NCI-H446 treated with DMSO at 0.1 percent for 48 hours (cell line): ENCODE measurements at places on chromosomes 4 and X.

GRCh38 chrX:31323658-31324057, 251.8 kb upstream of the FTHL17 start:
- no peak for DNase-seq

- DNase-seq = no peak
Observed at GRCh38 chr4:140666889-140667614, 89.1 kb downstream of the TBC1D9 start.

GRCh38 chr4:45082101-45082500, 355.7 kb upstream of the GNPDA2 start:
- DNase-seq = no peak

DNA sequence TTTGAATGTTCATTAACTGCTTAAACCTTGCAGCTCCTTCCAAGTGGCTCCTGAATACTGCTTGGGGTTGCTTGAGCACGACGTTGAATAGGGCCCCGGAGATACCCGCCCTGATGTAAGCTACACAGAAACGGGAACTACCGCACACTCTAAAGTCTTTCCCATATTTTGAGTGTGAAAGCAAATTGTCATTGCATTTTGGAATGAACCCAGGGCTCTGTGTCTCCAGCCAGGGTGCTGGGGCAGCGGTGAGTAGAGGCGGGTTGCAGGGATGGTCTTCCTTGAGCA, 59.4 kb upstream of the HELT start:
- DNase-seq = no peak

GRCh38 chrX:80098038-80098437, 83.5 kb downstream of the TBX22 start:
- no peak for DNase-seq

- DNase-seq = no peak
Observed at GRCh38 chr4:168791376-168791775, 218.7 kb downstream of the CBR4 start.

DNA sequence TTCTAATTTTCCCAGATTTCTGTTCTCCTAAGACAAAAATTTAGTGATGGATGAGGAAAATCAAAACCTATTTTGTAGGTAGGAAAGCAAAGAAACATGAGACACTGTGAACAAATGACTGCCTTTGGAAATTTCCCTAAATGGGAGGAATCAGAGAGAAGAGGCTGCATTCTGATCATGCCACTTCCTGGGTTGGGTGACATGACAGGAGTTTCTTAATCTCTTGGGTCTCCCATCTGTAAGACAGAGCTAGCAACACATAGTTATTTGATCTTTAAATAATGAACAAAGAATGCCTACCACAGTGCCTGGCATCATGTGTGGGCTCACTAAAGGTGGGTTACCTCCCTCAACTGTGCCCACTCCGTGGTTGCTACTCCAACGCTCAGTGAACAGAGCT, 57.1 kb downstream of the CCDC149 start:
- no peak for DNase-seq

- DNase-seq = peak; percentile 19
Observed at GRCh38 chr4:68342134-68342533, 7.8 kb downstream of the YTHDC1 start.

DNA sequence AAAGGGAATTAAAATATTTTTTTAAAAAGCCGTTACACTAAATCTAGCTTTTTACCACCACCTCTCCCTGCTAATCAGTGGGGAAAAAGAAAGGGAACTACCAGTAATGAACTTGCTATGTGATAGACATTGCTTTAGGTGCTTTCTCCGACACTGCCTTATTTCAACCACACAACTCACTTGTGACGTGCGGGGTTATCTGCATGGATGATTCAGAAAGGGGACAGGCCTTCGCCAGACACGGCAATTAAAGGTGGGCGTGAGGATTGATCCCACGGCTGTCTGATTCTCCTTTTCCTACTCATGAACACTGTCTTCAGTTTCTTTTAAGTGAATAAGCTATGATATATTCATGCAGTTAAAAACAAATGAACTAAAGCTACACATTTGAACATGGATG, 882 bp upstream of the CXCR3 start:
- DNase-seq = no peak

DNA sequence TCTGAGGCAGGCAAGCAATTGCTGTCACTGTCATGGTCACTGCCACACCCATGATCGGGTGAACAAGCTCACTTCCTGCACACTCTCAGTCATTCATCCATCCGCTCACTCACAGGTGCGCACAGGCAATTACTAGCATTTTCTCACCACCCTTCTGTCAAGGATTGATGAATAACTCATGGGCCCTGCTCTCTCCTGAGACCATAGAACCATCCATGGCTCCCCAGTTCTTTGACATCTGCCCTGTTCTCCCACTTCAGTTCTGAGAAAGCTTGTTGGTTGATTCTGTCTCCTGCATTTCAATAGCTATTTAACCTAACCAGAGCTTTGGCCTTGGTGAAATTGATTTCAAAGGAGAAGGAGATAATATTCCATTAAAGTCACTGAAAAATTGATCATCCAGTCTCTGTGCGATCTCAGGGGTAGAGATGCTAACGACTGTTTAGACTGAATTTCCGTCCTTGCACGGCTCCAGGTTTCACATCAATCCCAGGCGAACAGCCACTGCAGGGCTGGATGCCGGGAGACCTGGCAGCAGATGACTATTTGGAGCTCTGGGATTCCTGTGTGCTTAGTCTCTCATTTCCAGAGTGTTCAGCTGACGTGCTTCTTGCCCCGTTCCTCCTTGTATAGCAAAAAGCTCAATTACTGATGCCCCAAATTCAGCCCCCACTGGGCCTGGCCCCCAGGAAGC, 36.9 kb upstream of the ADRA2C start:
- no peak for DNase-seq

DNA sequence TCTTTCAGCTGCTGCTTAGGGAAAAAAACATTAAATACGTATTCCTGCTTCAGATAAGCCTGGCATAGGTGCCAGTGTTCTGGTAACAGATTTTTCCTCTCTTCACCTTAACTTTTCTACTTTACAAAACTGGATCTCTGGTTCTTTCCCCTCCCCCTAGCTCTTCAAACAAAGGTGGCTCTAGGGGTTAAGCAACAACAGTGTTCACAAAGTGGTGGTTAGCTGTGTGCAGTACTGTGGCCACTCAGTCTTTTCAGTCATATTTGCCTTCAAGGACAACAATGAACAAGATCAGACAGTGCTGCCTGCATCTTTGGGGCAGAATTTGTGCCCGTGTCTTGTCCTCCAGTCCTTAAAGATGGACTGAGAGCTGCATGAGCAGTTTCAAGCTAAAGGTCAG, 15.1 kb upstream of the RGN start:
- DNase-seq = no peak

DNA sequence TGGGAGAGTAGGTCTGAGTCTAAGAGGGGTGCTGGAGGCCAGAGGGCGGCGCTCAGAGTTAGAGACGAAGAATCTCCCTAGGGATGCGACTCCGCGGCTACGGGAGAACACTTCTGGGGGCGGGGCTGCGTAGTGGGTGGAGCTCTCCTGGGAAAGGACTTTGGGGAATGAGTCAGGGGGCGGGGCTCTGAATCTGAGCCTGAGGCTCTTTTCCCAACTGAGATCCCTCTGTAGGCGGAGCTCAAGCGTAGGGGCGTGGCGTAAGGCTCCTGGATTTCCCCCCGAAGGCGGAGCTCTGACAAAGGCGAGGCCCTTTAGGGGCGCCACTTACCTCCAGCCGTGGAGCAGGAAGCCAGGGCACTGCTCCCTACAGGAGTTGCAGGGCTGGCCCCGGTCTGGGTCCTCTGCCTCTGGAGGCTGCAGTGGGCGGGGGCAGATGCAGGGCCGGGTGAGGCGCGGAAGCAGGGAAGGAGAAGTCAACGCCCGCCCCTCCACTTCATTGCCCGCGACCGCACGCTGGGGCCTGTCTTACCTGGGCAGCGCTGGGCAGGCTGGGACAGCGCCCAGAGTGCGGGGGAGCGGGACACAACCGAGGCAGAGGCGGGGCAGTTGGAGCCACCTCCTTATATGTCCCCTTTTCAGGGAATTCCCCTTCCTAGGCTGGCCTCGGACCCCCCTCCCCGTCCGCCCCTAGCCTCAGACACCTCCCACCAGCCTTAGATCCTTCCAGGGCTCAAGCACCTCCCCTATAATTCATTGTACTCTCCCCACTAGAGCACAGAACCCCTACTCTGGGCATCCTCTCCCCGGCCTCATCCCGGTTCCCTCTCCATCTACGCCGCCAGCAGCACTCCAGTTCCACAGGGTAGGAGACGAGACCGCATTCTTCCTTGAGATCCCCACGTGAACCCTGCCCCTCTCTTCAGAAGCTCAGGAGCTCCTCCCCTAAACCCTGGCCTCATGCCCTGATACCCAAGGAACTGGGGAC, 1.6 kb downstream of the PRICKLE3 start:
- peak; percentile 74 for DNase-seq

DNA sequence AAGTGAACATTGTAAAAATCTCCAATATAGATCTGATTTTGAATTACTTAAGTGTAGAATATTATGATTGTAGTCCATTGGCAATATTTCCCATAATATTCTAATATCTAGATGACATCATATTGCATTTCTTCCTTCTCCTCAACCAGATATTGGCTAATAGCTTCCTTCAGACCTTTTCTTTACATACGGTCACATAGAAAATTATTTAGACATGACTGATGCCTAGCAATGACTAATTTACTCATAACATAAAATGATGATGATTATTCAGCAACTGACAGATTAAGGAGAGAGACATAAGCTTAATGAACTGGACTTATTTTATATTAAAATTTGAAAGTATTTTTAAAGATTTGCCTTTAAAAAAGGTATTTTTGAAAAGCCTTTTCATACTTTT, 1287.6 kb downstream of the STIM2 start:
- no peak for DNase-seq

- no peak for DNase-seq
Observed at GRCh38 chrX:50483283-50483682, 12.7 kb upstream of the DGKK start.

GRCh38 chr4:129327637-129328036, 231.7 kb downstream of the C4orf33 start:
- DNase-seq = no peak

DNA sequence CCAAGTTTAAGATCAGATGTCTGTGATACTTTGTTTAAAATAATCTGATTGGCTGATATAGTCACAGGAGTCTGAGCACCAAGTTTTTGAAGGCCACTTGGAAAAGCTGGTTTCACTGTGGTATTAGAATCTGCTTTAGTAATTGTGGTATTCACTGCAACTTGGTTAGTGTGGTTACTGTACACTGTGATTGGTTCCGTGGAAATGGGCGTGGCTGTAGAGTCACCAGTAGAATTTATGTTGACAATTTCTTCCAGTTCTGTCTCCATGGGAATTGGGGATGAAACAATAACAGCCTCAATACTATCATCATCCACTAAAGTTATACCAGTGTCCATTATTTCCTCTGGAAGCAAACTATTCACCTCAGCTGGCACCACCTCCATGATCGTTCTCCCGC, 26.2 kb downstream of the LIN54 start:
- no peak for DNase-seq

- DNase-seq = no peak
Observed at GRCh38 chrX:112137276-112137675, 54.7 kb upstream of the TRPC5 start.

- no peak for DNase-seq
Observed at GRCh38 chr4:153593161-153593560, 90.9 kb upstream of the TLR2 start.

- no peak for DNase-seq
Observed at GRCh38 chrX:96835660-96836289, 47.9 kb upstream of the RPA4 start.

GRCh38 chrX:9899640-9900111, 67.5 kb upstream of the CLDN34 start:
- no peak for DNase-seq

DNA sequence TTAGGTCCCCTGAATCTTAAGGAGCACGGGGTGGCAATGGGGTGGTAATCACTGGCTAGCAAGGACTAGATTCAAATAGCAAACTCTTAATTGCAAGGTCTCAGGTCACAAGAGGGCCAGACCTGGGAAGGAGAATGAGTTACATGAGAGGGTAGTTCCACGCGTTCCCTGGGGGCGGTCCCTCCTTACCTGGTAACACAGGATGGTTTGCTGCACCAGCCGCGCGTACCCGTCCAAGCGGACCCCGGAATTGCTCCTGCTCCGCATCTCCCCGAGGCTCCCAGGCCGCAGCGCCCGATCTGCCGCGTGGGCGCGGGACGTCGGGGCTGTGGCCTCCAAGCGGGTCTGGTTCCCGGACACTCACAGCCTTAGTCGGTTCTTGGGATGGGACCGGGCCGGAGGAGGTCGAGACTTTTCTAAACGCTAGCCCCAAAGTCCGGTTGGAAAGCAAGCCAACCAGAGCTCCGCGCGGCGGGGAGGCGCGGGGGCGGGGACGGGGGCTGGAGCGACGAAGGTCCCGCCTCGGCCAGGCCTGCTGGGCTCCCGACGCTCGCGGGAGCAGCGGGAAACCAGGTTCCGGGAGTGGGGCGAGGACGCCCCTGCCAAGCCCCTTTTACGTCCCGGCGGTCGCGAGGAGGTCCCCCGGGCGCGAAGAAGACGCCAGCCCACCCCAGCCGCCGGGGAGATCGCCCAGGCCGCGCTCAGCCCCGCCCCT, at the start of gene PHKA2:
Gene PHKA2 (minus strand): TSS at position 449 of the 715 bp plus-strand sequence. CDS start 182 bp downstream, at position 267.
- DNase-seq = no peak

DNA sequence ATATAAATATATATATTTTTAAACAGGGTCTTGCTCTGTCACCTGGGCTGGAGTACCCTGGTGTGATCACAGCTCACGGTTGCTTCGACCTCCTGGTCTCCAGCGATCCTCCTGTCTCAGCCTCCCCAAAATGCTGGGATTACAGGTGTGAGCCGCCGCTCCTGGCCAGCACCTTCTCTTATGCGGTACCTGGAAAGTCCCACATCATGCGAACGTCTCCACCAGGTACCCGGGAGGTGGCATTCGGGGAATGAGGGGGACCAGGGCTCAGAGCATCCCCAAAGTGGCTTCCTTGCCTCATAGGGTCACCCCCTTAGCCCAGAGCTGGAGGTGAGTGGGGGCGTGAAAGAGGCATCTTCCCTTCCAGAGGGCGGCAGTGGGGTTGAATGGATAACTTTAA, 84.0 kb upstream of the PPP2R3B start:
- no peak for DNase-seq

DNA sequence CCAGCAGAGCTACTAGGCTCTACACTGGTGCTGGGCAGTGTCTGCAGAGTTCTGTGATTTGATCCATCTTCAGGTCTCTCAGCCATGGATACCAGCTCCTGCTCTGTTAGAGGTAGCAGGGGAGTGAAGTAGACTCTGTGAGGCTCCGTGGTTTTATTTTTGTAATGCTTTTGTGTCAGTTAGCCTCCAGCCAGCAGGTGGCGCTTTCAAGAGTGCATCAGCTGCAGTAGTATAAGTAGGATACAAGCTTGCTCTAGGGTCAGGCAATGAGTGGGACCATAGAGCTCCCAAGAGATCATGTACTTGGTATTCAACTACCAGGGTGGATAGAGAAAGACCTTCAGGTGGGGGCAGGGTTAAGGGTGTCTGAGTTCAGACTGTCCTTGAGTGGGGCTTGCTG, 362.5 kb upstream of the TRAM1L1 start:
- DNase-seq = no peak

DNA sequence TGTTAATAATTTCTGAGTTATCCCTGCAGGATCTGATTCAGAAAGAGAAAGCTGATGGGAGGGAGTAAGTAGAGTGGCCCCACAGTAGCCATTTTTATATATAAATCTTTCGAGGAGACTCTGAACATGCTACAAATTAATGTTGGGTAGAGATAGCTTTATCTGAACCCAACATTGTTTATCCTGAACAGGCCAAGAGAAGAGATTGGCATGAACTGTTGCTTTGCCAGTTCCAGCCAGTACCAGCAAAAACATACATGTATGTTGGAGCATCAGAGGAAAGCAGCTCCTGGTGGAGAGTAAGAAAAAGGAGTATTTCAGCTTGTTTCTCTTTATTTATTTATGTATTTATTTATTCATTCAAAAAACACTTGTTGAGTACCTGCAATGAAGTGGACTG, 1.6 kb downstream of the MAOA start:
- no peak for DNase-seq

- DNase-seq = no peak
Observed at GRCh38 chrX:2397229-2398063, 103.3 kb downstream of the DHRSX start.
